DMS79 (cell line): ENCODE measurements at places on chromosomes 5 and 9.

GRCh38 chr9:72769546-72769945 is 183.3 kb downstream of the ALDH1A1 start:
- DNase-seq = no peak

DNA sequence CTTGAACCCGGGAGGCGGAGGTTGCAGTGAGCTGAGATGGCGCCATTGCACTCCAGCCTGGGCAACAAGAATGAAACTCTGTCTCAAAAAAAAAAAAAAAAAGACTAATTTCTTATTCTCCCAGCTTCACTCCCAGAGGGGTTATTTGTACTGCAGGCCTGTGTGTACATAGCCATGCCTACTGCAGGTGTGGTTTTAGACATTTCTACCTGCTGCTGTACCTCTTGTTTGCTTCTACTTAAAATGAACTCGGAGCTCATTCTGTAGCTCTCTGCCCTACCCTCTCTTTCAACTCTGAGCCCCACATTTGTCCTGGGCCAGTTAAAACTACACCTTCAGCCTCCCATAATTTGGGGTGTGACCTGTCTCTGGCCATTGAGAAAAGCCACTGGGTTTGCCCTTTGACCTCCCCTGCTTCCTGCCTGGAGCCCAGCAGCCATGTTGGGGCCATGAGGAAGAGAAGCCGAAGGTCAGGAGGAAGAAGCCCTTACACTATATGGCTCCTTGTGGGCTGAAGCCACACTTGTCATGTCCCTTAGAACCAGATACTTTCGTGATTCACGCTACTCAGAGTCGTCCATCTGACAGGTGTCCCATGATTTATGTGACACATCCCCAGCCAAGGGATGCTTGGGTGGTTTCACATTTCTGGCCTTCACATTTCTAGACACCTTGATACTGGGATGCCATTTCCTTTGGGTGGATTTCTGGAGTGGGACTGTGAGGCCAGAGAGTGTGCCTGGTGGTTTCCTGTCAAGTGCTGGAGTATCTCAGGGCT is 9.4 kb upstream of the CARD19 start:
- DNase-seq = no peak

- no peak for DNase-seq
Measured at GRCh38 chr5:139277171-139277570, 16.4 kb upstream of the MATR3 start.

DNA sequence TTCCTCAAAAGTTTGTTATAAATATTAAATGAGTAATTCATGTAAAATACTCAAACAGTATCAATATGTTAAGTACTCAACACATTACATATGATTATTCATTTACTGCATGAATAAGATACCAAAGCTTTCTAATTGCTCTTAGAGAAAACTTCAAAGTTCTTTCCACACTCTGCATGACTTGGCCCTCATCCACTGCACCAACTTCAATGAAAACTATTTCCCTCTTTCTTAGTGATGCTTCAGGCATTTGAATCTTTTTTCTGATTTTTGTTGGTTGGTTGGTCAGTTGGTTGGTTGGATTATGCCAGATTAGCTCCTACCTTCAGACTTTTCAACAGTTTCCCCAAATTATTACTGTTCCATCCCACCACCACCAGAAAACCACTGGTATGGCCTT is 314.7 kb upstream of the RGMB start:
- DNase-seq = no peak

GRCh38 chr9:696332-697323 is 144.9 kb upstream of the DMRT1 start:
- no peak for DNase-seq

DNA sequence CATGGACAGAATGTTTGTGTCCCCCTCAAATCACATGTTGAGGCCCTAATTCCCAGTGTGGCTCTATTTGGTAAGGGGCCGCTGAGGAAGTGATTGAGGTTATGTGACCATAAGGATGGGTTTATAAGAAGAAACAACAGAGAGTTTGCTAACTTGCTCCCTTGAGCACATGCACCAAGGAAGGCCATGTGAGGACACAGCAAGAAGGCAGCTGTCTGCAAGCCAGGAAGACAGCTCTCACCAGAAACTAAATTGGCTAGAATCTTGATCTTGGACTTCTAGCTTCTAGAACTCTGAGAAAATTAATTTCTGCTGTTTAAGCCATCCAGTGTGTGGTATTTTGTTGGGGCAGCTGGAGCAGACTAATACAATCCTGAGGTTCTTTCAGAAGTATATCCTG is 35.2 kb upstream of the CDC42SE2 start:
- no peak for DNase-seq

DNA sequence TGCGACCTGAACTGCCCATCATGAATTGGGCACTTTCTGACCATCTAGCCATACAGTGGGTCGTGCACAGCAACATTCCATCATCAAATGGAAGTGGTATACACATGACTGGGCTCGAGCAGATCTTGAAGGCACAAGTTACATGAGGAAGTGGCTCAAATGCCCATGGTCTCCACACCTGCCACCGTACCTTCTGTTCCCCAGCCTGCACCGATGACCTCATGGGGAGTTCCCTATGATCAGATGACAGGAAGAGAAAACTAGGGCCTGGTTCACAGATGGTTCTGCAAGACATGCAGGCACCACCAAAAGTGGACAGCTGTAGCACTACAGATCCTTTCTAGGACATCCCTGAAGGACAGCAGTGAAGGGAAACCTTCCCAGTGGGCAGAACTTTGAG is 21.8 kb downstream of the MTMR12 start:
- DNase-seq = no peak

GRCh38 chr9:136977223-136977622 is at the start of gene PTGDS:
PTGDS (plus strand) TSS chr9:136977504; CDS start chr9:136977579, 75 bp downstream.
- DNase-seq = no peak

DNA sequence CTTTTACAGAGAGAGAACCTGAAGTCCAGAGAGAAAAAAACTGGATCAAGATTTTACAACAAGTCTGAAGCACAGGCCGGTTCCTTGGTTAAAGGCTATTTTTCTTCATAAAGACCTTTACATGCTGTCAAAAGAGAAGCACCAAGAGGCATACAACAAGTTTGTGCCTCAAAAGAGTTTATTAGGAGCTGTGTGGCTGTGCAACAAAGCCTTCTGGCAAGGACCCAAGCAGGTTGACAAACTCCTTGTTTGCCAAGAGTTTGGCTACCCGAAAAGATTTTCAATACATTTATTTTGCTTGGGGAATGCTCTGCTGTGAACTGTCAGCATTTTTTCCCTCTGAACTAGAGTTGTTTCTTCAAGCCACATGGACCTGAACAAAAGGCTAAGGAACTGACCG is 202.9 kb upstream of the RAD23B start:
- no peak for DNase-seq

DNA sequence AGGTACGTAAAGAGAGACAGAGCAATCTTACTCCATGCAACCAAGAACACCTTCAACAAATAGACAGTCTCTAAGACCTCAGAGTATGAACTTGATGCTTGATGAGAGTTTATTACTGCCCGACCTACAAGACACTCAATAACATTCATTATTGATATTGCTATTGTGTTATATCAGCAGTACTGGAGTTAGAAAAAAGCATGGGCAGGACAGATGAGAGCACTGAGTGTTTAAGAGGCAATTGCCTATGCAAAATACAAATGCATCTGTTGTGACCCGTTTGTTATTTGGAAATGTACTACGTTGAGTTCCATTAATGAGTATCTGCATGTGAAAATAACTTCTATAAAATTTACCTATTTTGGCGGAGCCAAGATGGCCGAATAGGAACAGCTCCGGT is 8.1 kb upstream of the MARCOL start:
- DNase-seq = no peak

- DNase-seq = no peak
Measured at GRCh38 chr5:102819634-102820033, 64.5 kb downstream of the PAM start.

GRCh38 chr5:180179442-180180420 is 29.3 kb downstream of the RASGEF1C start:
- peak; percentile 34 for DNase-seq

GRCh38 chr5:44372028-44372427 is 17.2 kb downstream of the FGF10 start:
- no peak for DNase-seq

GRCh38 chr9:100473276-100474081 is 530 bp downstream of the TMEFF1 start:
- DNase-seq = no peak

DNA sequence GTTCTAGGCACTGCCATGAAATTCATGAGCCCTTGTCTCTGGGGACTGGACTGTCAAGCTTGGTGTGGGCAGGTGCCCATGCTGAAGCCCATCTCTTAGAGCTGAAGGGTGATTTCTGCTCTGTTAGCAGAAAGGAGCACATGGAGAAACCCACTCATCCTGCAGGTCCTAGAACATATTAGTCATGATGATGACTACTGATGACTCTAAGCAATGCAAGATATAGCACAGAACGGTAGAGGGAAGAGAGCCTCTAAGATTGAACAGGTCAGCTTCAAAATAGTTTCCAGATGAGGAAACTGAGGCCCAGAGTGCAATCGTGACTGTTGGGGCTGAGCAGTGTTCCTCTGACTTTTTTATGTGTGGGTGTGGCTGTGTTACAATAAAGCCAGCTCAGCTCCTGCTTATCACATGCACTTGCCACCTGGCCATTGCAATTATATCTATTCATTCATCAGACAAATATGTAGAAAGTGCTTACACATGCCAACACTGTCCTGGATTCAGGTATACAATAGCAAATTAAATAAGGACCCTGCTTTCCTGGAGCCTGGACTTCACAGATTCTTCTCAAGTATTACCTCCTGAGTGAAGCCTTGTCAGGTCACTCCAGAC is 140.2 kb upstream of the BRINP1 start:
- DNase-seq = no peak

- DNase-seq = peak; percentile 19
Measured at GRCh38 chr9:104836235-104836634, 72.3 kb downstream of the NIPSNAP3B start.

- DNase-seq = no peak
Measured at GRCh38 chr9:89873801-89874200, 269.0 kb downstream of the GADD45G start.

DNA sequence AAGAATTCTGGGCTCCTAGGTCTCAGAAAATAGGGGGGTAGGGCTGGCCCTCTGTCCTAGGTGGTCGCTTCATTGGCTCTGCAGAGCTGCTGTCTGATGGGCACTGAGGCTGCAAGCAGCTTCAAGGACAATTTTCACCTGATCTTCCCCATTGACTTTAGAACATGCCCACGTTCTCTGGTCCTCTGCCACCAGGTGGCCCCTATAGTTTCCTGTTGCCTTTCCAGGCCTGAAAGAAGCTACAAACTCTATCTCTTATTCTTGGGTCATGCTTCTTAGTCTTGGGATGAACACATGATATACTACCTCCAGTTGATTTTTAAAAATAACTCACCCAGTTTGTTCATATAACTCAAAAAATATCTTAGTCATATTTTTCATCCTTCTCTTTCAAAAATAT is 26.3 kb downstream of the SPZ1 start:
- DNase-seq = no peak

GRCh38 chr9:113499876-113500497 is 36.5 kb downstream of the RGS3 start:
- no peak for DNase-seq

GRCh38 chr9:131104016-131104740 is 7.8 kb downstream of the AIF1L start:
- no peak for DNase-seq

- no peak for DNase-seq
Measured at GRCh38 chr5:149951138-149951749, 6.7 kb upstream of the PDE6A start.

DNA sequence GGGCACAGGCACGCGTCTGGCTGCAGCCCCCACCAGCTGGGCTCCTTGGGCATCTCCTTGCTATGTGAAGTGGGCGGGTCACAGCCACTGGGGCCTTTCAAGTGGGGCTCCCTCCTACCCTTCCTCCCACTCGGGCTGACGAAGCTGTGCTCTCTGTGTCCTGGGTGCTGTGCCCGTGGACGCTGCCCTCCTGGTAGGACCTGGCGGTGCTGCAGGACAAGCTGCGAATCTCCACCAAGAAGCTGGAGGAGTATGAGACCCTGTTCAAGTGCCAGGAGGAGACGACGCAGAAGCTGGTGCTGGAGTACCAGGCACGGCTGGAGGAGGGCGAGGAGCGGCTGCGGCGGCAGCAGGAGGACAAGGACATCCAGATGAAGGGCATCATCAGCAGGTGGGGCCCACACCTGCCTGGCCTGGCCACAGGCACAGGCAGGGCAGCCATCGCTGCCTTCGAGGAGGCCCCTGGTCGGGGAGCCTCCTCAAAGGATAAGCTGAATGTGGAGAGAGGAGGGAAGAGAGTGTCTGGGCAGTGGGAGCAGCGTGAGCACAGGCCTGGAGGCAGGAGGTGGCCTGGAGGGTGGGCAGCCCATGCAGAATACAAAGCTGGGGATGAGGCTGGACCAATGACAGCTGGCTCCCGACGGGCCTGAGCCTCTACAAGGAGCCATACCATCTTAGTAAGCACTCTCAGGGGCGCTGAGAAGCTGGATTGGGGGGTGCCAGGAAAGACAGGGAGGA is 124.7 kb downstream of the DAB2IP start:
- no peak for DNase-seq

- DNase-seq = no peak
Measured at GRCh38 chr5:42887575-42887974, 75.9 kb upstream of the SELENOP start.

GRCh38 chr9:69040646-69041045 is 5.1 kb downstream of the FXN start:
- DNase-seq = no peak

GRCh38 chr5:115775999-115776398 is 40.5 kb downstream of the CDO1 start:
- no peak for DNase-seq

DNA sequence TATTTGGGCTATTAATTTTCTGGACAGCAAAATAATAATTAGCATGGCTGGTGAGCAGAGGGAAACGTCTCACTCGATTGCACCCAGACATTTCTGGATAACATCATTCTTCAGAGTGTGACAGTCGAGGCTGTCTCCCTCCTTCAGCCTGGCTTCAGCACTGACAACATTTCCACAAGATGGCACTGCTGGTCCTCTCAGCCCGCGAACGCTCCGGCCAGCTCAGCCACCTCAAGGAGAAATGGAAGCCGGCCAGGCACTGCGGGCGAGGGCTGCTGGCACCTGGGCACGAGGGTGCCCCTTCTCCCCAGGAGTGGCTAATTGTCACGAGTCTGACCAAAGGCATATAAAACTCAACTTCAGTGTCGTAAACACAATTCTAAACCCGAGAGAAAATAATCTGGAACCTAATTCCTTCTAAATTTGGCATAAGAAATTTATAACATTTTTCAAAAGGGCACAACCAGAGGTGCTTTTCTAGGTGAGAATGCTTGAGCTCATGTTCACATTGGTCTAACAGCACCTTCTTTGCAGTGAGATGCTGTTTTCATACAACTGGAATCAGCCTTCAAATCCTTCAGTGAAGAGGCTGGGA is 65.9 kb downstream of the DAP start:
- peak; percentile 21 for DNase-seq

- DNase-seq = no peak
Measured at GRCh38 chr9:16884373-16884772, 13.9 kb upstream of the BNC2 start.
